ENCODE measurements at places on chromosomes 16 and 17.

- DNase-seq = peak; percentile 96
Measured at GRCh38 chr17:81552244-81553017, at the start of gene FAAP100. FAAP100 (minus strand) TSS chr17:81552353; CDS start chr17:81552330, 23 bp downstream.

- DNase-seq = peak; percentile 25
Measured at GRCh38 chr17:12231355-12231682, 210.6 kb downstream of the MAP2K4 start.

DNA sequence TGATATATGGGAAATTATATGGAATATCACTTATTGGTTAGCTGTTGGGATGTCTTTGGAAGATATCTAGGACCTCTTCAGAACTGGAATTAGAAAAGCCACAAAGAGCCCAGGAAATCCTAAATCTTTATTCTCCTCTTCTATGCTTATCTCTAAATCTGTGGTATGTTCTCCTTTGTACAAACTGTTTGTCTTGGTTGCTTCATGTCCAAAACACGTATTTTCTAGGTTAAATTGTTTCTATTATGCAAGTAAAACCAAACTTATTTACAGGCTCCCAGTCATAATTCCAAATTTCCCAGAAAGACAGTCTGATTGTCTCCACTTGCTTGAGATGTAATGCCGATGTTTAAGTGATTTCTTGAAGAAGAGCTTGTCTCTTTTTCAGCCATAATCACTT, 650.9 kb downstream of the CDH11 start:
- no peak for DNase-seq

GRCh38 chr16:29804020-29804419, 2.3 kb upstream of the MAZ start:
- DNase-seq = no peak

GRCh38 chr16:10957771-10958482, 13.6 kb downstream of the CLEC16A start:
- DNase-seq = no peak

- no peak for DNase-seq
Measured at GRCh38 chr17:81060416-81060815, 25.5 kb downstream of the BAIAP2 start.

GRCh38 chr17:55336426-55336825, 71.7 kb downstream of the HLF start:
- no peak for DNase-seq

DNA sequence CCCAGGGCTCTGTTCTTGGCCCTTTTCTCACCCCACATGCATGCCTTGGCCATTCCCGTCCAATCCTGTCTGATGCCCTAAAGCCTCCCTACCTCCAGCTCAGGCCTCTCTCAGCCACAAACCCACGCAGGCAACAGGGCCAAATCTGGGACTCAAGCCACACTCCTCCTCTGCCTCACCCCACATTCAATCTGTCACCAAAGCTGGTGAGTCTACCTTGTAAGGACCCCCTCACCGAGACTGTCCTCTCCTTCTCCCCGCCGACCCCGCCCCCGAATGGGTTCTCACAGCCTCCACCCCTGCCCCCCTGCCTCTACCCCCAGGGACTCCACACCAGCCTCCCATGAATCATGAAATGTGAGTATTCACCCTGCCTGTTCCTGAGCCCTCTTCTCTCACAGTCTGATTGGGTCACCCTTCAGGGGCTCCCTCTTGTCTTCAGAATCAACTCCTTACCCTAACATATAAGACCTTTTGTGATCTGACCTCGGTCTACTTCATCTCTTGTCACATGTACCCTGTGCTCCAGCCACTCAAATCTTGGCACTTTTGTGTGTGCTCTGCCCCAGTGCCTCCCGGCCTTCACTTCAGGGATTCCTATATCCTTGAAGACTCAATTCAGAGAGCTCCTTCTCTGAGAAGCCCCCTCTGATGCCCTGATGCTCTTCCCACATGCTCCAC, 10.7 kb downstream of the EPOP start:
- no peak for DNase-seq

- DNase-seq = no peak
Measured at GRCh38 chr17:48612854-48613691, 2.0 kb downstream of the HOXB8 start.

DNA sequence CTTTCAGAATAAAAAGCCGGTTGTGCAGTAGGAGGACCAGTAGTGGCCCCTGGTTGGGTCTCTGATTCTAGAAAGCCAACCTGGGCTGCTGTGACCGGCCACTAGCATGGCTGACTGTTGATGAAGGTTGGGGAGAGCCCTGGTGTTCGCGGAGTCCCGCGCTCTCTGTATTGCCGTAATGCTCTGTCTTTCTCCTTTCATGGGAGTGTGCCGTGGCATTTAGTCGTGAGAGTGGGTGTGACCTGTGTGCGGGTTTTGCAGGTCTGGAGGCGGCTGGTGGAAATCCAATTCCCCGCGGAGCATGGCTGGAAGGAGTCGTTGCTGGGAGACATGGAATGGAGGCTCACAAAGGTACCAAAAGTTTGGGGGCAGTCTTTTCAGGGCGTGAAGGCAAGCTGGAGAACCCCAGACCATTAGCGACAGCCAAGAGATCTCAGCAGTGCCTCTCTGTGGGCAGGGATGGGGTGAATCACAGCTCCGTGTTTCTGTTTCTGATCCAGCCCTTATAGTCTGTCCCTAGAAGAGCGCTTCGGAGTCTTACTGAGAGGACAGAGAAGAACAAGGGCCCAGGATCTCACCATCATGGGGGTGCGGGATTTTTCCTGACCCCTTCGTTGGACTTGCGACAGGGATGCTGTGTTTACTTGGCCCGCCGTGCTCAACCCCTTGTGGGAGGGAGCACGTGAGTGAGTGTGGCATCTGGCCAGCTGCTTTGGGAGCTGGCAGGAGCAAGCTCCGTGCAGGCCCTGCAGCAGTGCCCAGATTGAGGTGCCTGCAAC, 56.5 kb downstream of the RNF213 start:
- DNase-seq = no peak

DNA sequence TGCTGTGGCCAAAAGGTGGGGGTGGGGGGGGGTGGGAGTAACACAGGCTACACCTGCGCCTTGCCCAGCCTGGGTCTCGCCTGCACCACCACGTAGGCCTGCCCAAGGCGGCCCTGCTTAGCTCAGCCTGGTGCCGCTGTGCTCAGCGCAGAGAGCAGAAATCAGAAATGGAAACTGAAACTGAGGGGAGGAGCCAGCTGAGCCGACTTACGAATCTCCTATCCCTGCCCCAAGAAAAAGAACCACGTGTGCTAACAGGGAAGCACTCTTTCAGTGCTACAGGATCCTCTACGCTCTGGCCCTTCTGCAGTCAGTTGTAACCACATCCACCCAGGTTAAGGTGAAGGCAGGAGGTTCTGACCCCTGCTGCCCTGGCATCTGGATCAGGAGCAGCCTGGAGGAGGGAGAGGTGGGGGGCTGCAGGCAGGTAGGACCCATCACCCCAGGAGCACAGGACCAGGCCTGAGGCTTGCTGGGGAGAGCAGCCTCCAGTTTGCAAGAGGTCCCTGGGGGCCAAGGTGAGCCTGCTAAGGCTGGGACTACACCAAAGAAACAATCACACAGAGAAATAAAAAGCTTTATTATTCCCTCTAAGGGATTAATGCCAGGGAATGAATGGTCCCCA, at the start of gene DHX58:
DHX58 (minus strand) TSS at position 163 of the 625 bp plus-strand sequence. CDS start 822 bp downstream, outside the sequence.
- no peak for DNase-seq

DNA sequence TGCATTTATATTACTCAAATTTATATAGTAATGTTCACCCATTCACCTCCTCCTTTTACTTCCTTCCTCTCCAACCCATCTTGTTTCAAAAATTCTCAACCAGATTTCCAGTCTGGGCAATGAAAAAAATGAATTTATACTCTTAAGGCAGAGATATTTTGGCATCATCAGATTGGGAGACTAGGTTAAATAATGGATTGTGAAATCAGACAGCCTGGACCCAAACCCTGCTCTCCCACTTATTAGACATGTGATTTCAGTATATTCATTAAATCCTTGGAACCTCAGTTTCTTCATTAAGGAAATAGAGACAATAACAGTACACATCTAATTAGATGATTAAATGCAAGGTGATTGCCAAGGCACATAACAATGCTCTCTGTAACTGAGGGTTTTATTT, 7.8 kb downstream of the ACSM1 start:
- no peak for DNase-seq

GRCh38 chr16:20515688-20516090, 60.5 kb downstream of the ACSM2B start:
- no peak for DNase-seq
